BJ (cell line): ENCODE measurements at places on chromosomes 12 and 14.
A peak's percentile ranks its signal among the peaks of the same experiment; 100 is the strongest.

DNA sequence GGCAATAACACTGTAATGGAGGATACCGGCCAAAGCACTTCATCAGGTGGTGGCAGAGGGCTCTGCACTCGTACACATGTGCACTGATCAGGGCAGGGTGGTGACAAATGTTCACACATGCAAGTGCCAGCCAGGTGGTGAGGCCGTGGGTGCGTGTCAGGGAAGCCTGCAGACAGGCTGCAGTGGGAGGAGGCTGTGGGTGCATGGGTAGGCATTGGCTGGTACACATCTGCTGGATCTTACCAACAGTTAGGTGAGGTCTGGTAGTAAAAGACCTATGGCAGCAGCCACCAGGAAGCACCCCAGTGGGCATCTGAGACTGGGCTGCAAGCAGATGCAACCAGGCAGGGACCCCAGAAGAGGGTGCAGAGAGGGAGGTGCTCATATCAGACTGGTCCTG, 65.3 kb downstream of the PDE6H start:
- DNase-seq: no peak

- DNase-seq: no peak
Observed at GRCh38 chr12:18139989-18140596, 50.1 kb upstream of the RERGL start.

- no peak for DNase-seq
Observed at GRCh38 chr14:39812532-39813320, 380.5 kb upstream of the FBXO33 start.

DNA sequence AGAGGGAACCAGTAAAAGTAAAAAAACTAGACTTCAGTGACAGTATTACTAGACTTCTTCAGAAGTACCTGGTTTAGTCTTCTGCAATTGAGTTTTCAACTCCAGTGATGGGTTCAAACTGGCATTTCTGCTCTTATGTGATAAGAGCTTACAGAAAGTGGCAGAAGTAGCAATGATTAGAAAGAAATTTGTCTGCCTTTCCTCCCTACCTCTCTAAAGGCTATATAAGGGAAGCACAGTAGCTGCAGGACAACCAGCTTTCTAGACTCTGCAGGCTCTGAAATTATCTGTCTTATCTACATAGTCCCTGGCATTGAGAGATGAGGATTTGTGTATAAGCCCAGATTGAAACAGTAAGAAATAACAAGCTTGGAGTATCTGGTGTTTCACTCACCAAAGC, 107.5 kb downstream of the DAAM1 start:
- DNase-seq: no peak

GRCh38 chr14:68548194-68549076, 244.4 kb downstream of the ZFP36L1 start:
- peak; percentile 93 for DNase-seq

GRCh38 chr12:114245555-114245954, 160.4 kb downstream of the TBX5 start:
- DNase-seq: no peak

- DNase-seq: no peak
Observed at GRCh38 chr14:103104389-103104653, 9.8 kb downstream of the EXOC3L4 start.

DNA sequence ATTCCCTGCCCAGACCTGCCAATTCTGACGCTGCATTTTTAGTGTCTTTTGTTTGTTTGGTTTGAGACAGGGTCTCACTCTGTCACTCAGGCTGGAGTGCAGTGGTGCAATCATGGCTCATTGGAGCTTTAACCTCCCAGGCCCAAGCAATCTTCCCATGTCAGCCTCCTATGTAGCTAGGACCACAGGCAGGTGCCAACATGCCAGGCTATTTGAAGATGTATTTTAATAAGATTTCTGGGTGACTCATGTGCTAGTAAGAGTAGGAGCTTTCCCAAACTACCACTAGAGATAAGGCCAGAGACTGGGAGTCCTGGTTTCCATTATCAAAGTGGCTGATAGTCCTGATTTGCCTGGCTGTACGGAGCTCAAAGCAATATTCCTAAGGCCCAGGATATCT, 693.3 kb downstream of the MED13L start:
- DNase-seq: no peak

DNA sequence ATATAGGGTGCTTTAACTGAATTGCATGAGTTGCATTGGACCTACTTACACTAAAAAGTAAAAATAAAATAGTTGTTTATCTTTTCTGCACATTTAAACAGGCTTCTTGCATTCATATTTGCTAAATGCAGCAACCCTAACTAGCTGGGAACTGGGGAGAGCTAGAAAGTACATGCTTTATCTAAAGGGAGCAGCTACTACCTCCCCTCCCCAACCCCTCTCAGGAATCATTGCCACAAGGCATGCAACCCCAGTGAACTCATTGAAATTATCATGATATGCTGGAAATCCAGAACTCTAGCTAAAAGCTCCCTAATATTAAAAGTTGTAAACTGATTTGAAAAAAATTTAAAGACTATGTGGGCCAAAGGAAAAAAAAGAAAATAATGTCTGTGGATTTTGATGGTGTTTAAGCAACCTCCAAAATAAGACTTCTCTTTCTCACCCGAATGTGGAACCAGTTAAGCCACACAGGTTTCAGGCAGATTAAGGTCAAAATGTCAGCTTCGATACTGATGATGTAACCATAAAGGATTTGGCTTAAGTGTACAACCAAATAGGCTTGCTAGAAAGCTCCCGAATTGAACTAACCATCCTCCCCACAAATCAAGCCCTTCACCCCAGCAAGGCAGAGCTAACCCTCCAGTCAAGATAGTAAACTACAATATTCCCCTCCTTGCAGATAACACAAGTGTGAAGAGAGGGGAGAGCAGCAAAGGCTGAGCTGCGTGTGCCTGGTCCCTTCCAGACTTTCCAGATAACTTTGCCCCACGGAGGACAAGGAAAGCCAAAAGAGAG, 13.8 kb upstream of the POC1B start:
- DNase-seq: no peak

DNA sequence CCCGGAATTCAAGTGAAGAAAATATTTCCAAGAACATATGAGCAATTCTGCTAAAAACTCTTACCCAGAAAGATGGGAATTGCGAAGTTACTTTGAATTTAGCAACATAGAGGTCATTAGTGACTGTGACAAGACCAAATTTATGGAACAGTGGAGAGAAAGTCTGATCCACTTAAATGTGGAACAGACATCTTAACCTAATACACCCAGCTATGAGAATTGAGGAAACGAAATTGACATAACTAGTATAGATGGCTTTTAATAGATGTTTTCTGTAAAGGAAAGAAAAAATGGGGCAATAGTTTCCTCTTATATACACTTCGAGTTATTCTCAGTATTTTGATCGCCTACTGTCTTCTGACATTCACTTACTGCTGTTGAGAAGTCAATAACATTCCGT, 4.6 kb downstream of the OVCH1 start:
- no peak for DNase-seq

GRCh38 chr14:39680777-39681176, 248.5 kb upstream of the FBXO33 start:
- no peak for DNase-seq

GRCh38 chr14:59704054-59704645, 127.5 kb upstream of the CCDC175 start:
- DNase-seq: no peak

- DNase-seq: no peak
Observed at GRCh38 chr12:3962631-3963483, 89.7 kb upstream of the PARP11 start.

- no peak for DNase-seq
Observed at GRCh38 chr14:88095791-88096190, 90.9 kb downstream of the GPR65 start.

DNA sequence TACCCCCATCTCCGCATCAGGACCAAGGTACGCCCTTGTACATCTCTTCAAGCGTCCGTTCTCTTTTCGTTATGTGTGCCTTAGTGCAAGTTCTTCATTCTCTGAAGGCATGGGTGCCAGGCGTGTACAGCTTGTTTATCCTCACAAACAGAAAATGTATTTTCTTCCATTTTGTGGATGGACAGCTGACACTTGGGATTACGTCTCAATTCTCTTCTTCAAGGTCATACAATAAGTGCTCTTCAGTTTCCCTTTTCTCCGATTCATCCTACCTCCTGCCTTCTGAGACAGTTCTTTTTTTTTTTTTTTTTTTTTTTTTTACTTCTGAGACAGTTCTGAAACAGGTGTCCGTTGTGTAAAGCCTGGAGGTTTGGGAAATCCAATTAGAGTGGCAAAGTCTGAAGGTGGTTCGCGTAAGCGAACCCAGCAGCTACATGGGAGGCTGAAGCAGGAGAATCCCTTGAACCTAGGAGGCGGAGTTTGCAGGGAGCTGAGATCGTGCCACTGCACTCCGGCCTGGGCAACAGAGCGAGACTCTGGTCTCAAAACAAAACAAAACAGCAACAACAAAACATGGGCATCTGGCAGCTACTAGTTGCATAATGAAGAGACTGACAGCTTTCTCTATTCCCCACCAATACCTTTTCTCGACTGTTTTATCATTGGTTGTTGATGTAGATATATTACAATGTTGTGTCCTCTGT, 734 bp downstream of the COX6A1 start:
- DNase-seq: no peak

GRCh38 chr14:92711976-92712653, 36.3 kb downstream of the LGMN start:
- DNase-seq: no peak

DNA sequence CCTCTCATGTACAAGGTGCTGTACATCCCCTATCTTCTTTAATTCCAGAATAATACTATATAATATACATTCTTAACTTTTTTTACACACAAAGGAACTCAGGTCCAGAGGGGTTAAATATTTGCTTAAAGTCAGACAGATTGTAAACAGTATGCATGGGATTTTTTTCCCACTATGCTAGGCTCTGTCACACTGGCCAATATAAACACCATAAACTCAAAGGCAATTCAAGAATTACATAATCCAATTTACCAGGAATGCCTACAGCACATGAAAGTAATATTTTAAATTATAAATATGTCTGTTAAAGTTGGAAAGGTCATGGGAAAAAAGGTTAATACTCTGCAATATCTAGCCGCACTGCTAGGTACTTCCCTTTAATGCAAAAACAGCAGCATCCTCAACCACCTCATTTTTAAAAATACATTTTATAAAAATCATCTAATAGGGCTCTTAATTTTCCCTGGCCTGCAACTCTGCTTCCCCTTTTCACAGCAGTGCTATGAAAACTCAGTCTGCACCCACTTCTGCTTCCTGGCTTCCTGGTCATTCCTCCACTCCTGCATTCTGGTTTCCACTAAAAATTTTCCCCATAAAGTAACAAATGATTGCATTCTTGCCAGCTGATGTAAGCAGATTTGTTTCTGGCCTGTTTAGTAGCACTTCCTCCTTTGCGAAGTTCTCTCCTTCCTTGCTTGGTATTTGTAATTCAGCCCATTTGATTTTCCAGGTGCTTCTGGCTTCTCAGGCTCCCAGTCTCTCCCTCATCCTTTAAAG, 128.1 kb downstream of the ITPR2 start:
- peak; percentile 41 for DNase-seq

GRCh38 chr12:43104494-43104893, 447.5 kb downstream of the ADAMTS20 start:
- no peak for DNase-seq

- DNase-seq: no peak
Observed at GRCh38 chr12:104957719-104958000, 430 bp downstream of the SLC41A2 start.

DNA sequence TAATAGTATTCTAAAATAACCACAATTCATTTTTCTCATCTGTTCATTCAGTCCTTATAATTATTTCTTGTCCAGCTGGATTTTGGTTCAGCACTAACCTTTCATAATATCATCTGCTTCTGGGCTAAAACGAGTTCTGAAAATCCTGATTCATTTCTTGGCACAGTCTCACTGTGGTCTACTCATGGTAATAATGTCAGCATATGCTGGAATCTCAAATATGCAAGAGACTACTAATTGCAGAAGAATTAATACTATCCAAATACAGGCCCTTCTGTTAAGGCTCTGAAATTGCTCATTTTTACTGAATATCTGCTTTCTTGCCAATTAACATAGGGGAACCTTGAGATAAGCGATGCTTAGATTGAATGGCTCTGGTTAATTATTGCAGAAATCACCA, 597.1 kb downstream of the RPL10L start:
- DNase-seq: peak; percentile 86

- DNase-seq: no peak
Observed at GRCh38 chr14:56161658-56162057, 43.4 kb downstream of the PELI2 start.

DNA sequence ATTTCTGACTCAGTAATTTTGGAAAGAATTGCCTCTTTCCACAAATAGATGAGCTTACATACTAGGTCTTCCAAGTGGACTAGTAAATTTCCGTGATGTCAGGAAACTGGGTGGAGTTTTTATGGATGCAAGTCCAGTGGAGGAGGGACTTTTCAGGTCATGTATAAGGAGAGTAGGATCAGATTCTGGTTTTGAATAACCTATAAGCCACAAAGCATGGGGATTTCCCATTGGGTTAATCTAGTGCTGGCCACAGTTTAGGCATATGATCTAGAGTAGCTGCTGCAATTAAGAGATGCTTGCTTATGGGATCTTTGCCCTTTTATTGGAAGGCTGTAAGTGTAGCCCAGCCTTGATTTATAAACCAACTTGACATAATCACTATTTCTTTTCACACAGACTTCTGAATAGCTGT, 33.8 kb downstream of the STK38L start:
- peak; percentile 58 for DNase-seq

DNA sequence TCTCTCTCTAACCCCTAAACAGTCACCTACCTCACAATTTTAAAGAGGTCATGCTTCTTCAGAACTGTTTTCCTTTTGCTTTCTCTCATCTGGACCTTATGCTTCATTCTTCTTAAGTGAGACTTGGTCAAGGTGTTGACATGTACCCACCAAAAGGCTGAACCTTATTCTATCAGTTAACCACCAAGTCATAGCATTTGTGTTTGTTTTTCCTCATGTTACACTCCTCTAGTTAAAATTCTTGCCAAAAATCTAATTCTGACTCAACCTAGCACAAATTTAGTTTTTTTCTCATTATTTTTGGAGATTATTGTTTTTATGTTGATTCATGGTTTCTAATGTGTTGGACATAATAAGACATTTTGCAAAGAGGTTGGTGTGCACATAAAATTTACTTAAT, 578.6 kb downstream of the SLC16A7 start:
- DNase-seq: no peak

DNA sequence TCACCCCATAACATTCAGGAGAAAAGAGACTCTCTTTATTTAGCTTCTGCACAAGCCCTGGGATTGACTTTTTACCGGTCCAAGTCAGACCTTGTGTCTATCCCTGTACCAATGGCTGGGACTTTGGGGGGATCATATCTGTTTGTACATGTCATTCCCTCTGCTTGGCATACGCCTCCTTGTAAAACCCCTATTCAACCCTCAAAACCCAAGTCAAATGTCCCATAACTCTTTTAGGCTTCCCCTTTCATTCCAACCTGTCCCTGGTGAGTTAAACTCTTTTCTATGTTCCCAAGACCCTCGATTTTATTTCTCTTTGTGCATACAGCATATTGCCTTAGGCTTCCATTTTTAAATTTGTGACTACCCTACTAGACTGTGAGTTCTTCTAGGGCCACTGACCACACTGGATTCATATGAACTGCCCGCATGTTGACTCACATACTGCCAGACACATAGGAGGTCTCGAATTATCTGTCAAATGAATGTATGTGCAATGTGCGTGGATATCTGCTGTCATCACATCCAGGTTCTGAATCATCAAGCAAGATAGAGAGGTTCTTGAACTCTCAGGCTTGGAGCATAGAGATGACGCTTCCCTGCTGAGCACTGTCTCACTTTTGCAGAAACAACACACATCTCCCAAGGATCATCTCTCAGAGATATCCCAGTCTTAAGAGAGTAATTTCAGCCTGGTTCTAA, 548.6 kb upstream of the TBX3 start:
- DNase-seq: no peak
